HepG2 (cell line): ENCODE measurements at places on chromosomes 16 and 17.

GRCh38 chr16:70511833-70512232 is 11.5 kb downstream of the COG4 start:
- DNase-seq, result no peak

DNA sequence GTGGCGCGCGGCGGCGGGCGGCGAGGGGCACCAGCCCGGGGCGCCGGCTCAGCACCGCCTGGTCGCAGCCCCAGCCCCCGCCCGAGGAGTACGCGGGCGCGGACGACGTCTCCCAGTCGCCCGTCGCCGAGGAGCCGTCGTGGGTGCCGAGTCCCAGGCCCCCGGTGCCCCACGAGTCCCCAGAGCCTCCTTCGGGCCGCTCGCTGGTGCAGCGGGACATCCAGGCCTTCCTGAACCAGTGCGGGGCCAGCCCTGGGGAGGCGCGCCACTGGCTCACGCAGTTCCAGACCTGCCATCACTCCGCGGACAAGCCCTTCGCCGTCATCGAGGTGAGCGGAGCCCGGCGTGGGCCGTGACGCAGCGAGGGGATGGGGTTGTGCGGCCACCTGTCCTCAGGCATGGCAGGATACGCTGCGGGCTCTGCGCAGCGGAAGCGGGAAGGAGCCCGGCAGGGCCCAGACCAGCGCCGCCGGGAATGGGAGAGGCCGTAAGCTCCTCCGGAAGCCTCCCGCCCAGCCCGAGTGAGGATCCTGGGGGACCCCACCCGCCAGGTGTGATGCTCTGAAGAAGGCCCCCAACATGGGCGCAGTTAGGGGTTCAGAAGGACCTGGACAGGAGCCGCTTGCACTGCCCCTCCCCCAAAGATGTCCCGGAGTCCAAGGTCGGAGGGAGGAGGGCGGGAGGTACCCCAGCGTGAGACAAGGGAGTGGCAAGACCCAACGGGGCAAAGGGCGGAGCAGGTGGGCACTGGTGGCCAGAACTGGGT is 522 bp downstream of the NAGS start:
- no peak for DNase-seq

GRCh38 chr17:68101075-68101986 is 65.8 kb downstream of the KPNA2 start:
- peak; percentile 93 for DNase-seq

GRCh38 chr16:68073902-68074760 is 11.0 kb upstream of the NFATC3 start:
- DNase-seq, result no peak

GRCh38 chr16:28880589-28880915 is 2.3 kb downstream of the ATP2A1 start:
- DNase-seq, result no peak
